GM23248 (cell line): ENCODE measurements at places on chromosomes 5 and 9.

DNA sequence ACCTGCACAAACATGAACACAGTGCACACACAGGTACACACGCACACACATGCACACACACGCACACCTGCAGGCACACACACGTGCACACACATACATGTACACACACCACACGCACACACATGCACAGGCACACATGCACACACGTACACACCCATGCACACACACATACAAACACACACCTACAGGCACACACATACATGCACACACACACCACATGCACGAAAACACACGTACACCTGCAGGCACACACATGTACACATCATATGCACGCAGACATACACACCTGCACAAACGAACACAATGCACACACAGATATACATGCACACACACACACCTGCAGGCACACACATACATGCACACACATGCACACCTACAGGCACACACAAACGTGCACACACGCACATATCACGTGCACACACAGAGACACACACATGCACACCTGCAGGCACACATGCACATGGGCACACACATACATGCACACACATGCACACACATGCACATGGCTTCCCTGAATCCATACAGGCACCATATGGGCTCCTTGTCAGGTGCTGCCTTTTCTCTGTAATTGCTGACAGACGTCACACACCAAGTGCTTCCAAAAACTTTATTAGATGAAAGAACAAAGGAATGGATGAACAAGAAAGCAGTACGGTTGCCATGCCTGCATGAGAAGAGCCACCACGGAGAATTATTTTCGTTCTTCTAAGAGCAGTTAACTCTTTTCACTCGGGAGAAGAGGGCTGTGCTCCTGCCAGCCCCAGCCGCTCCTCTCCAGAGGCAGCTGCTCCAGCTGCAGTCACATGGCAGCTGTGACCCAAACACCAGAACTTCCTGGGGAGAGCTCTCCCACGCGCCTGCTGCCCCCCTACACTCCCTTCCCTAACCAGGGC is 57.2 kb downstream of the EXD3 start:
- DNase-seq: no peak

- no peak for DNase-seq
Observed at GRCh38 chr9:113611461-113612215, 148.1 kb downstream of the RGS3 start.

- DNase-seq: no peak
Observed at GRCh38 chr9:131611586-131612315, 66.4 kb downstream of the PRRT1B start.

DNA sequence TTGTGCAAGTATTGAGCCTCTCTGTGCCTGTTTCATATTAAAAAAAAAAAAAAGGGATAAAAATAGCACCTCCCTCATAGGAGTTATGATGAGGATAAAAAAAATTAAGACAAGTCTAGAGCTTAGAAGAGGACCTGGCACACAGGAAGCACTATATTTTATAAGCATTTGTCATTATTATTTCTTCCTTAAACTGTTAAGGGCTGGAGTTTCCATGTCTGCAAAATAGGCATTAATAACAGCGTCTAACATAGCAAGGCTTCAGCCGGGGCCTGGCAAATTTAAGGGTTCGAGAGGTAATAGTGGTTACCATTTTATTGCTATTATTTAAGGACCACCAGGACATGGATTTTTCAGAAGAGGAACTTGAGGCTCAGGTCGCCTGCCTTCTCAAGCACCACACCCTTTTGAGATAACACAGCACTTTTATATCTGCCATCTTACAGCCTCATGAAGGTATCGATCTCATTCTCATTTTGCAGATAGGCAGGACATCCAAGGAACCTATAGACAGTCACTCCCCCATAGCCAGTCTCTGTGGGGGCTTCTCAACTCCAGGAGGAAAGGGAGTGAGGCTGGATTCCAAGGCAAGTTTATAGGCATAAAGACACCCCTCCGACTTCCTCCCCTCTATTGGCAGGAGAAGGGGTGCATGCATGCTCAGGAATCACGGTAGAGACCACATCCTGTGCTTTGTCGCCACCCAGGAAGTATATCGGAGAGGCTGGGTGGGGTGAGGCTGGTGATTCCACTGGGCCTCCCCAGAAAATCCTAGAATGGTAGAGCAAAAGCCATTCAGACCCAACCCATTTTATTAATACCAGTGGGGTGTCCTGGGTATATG is 2.4 kb downstream of the ANXA6 start:
- DNase-seq: peak; percentile 43

GRCh38 chr5:134594797-134595457 is 37.7 kb downstream of the SAR1B start:
- DNase-seq: no peak

GRCh38 chr9:125632321-125633115 is 74.5 kb downstream of the MAPKAP1 start:
- peak; percentile 80 for DNase-seq

GRCh38 chr5:96942911-96943310 is 7.0 kb downstream of the LNPEP start:
- DNase-seq: peak; percentile 77

GRCh38 chr9:32877639-32878217 is 94.4 kb downstream of the TMEM215 start:
- no peak for DNase-seq

GRCh38 chr5:33240558-33240957 is 200.2 kb upstream of the TARS1 start:
- DNase-seq: no peak

GRCh38 chr5:73564675-73565074 is 764 bp downstream of the ANKRA2 start:
- DNase-seq: peak; percentile 48

GRCh38 chr9:8457816-8458215 is 658.2 kb upstream of the DMAC1 start:
- no peak for DNase-seq

DNA sequence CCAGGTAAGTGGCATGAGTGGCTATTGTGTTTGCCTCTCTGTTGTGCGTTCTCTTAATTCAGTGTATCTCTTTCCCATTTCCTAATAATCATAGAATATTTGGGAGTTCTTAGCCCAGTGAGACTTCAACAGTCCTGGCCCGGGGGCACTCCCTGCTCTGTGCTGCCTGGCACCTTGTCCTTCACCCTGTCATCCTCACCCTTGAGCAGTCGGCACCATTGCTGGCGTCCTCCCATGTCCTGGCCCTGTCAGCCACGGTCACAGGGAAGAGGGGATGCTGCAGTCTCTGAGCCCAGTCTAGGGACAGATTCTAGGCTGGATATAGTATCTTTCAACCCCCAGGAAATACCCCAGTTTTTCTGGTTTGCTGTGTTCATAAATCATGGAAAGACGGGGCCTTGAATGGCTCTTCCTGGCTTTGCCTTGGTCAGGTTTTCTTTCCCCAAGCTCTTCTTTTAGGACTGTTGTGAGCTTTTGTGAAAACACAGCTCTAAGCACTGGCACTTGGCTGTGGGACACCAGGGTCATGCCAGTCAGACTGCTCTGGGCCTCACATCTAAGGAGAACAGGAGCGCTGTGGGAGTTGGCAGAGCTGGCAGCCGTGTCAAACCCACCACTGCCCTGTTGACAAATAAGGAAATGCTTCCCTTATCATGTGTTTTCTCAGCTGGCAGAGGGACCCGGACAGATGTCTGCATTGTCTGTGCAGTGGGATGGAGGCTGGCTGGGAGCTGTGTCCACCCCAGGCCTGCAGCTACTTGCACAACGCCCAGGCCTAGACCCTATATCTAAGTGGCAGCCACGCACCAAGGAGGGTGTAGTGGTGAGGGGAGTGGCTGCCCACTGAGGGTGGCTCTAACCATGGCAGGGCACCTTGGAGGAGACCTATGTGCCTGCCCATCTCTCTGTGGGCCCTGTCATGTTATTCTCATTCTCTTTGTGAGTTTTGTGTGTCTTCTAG is 378.6 kb downstream of the ICE1 start:
- DNase-seq: no peak

DNA sequence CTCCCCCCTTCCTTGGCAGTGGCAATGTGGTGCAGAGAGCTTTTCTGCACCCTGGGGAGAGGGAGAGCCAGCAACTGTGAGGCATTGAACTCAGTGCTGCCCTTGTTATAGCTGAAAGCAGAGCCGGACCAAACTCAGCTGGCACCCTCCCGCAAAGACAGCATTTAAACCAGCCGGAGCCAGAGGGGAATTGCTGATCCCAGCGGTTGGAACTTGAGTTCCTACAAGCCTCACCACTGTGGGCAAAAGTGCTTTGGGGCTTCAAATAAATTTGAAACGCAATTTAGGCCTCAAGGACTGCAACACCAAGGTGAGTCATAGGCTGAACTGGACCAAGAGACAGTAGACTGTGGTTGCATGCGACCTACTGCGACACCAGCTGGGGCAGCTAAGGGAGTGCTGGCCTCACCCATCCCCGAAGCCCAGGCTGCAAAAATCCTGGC is 207.6 kb upstream of the CDKN2B start:
- DNase-seq: peak; percentile 84

DNA sequence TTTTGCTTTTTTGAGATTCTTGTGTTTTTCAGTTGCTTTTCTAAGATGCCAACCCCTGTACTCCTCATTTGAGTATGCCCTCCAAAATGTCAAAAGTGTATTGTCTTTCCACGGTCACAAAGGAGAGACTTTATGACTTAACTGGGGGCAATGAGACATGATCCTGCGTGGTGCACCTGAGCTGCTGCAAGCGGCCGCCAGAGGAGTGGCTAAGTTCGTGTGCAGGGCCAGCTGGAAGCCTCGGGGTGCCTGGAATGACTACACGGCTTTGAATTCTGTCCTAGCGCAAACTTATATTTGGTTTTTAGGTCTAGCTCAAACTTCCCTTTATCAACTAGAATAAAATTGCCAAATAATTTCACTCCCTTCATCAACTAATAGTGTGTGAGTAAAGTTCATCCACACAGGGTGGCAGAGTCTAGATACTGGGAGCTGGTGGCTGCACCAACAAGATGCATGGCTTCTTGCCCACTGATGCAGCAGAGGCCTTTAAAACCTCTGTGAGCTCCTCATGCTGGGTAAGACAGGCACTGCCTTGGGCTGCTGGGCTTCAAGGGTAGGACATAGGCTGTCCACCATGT is 4.7 kb downstream of the GADD45G start:
- no peak for DNase-seq

DNA sequence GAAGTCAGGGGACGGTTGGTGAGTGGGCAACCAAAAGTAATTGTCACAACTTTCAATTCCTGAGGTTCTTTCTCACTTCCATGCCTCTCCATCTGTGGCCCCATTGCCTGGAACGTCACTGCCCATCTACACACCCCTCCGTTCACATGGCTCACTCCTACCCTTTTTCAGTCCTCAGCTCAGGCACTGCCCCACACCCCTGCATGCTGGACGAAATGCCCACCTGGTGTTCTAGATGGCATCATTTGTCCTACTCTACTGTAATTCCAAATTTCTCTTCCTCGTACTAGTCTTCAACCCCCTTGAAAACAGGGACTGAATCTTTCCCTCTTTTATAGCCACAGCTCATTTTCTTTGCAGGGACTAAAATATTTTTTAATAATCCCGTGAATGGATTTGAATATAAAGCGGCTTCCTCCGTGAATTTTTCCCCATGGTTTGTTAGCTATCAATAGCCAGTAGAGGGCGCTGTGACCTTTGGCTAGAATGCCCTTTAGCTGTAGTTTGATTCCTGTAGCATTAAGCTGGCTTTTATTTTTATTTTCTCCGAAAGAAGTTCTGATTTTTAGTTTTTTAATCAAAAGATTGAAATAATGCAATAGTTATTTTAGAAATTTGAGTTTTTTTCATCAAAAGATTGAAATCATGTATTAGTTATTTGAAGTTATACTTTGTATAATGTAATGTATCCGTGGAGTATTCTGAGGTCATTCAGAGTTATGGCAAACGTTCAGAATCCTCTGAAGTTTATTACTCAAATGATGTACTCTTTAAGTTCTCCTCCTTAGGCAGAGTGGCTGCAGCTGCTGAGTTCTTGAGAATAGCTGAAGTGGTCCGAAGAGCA is 232.1 kb downstream of the SH3GL2 start:
- DNase-seq: peak; percentile 84

DNA sequence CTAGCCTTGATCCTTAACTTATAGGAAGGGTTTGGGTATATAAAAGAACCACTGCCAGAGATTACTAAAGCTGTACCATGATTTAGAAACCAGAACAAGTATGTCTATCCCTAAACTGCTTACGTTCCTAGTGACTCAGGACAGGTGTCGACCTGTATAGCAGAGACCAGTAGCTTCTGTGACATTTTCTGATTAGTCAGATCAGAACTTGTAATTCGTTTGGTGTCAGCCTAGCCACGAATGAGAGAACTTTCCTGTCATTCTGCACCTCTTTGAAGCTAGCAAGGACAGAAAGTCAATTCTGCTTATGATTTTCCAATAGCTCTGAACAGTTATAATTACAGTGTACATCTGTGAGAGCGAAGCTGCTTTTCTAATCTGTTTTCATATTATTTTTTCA is 39.5 kb downstream of the PRKACG start:
- DNase-seq: no peak
